ENCODE measurements at places on chromosomes 13 and 19. TPM values are rescaled to one million over a fixed set of nuclear protein-coding genes. Genes with fewer than 3 reads are reported as not detected.

The CFD gene
- 0.46 TPM for total RNA-seq

The PLD3 gene
- 227 TPM for total RNA-seq

The GPATCH1 gene
- 8.7 TPM for total RNA-seq

The CCNE1 gene
- total RNA-seq: 2.3 TPM

Data from endothelial cell (in vitro differentiated cells).